Psoas muscle (tissue), 8 donors: ENCODE measurements at places on chromosomes 1 and 21.

GRCh38 chr1:209355415-209355814 lies 228.1 kb upstream of the CAMK1G start:
- no peak overlapping the region for H3K4me3 ChIP-seq
- H3K36me3 ChIP-seq = no peaks in the 10 kb centered on the region
- H3K4me1 ChIP-seq = no peaks in the 10 kb centered on the region
- H3K27me3 ChIP-seq = no peaks in the 10 kb centered on the region
- no peak overlapping the region for H3K27ac ChIP-seq

DNA sequence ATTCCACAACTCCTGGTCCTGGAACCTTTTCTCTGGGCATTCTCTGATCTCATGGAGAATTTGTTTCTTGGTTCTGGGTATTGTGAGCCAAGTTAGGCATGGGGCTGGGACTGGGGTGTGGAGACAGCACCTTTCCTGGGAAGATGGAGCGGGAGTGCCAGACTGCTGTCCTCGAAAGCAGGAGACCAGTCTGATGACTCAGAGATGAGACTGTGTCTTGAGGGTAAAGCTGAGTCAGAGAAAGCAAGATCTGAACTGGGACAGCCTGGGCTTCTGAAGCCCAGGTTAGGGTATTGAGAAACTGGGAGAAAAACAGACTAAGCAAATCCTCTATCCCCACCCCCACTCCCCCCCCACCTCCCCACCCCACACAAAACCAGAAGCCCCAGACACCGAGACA lies 2.2 kb upstream of the KANK4 start:
- H3K36me3 ChIP-seq = no peaks in the 10 kb centered on the region
- H3K27ac ChIP-seq = no peak overlapping the region
- no peak for DNase-seq
- no peak overlapping the region for H3K4me3 ChIP-seq
- H3K4me1 ChIP-seq = no peaks in the 10 kb centered on the region

DNA sequence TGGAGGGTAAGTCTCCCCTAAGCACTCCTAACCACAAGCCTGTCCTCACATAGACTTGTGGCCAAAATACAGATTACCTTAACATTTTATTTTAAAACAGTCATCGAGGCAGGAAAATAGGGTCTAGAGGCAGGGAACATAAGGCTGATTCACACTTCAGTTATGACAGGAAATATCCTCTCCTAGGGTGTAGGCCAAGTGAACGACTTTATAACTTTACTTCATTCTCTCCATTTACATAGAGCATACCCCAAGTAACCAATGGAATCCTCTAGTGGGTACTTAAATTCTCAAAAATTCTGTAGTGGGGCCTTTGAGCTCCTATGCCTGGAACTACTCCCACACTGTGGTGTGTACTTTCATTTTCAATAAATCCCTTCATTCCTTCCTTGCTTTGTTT lies 113.0 kb downstream of the WDR3 start:
- no peaks in the 10 kb centered on the region for H3K27me3 ChIP-seq
- no peak overlapping the region for H3K4me3 ChIP-seq
- no peaks in the 10 kb centered on the region for H3K4me1 ChIP-seq

DNA sequence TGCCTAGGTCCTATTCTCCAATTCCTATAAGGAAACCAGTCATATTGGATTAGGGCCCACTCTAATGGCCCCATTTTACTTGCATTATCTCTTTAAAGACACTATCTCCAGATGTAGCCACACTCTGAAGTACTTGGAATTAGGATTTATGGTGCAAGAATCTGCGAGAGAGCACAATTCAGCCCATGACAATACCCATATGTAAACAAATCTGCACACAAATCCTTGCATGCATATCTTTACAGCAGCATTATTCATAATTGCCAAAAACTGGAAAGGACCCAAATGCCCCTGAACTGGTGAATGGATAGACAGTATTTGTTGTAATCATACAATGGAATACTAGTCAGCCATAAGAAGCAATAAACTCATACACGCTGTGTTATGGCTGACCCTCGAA lies 229.8 kb upstream of the ADAMTS5 start:
- no peaks in the 10 kb centered on the region for H3K4me1 ChIP-seq
- DNase-seq = no peak
- no peak overlapping the region for H3K27ac ChIP-seq
- no peaks in the 10 kb centered on the region for H3K27me3 ChIP-seq

DNA sequence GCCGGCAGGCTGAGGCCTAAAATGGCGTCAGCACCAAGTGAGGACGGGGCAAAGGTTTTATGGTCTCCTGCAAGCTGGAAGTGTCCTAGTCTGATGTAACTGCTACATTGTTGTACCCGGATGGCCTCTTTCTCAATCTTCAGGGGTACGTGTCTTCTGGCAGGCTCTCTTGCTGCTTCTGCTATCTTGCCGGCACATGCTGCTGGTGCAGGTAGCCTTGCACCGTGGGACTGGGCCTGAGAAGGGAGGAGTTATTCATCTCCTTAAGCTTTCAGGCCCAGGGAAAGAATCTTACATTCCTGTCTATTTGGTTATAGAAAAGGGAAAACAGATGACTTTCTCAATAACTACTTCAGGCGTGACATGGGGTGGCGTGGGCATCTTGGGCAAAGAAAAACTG lies 72.2 kb downstream of the ZNF678 start:
- no peak for DNase-seq
- H3K36me3 ChIP-seq = no peaks in the 10 kb centered on the region
- H3K4me3 ChIP-seq = no peak overlapping the region
- no peaks in the 10 kb centered on the region for H3K27me3 ChIP-seq
- H3K27ac ChIP-seq = no peak overlapping the region

GRCh38 chr21:14616380-14617039 lies 70.4 kb upstream of the SAMSN1 start:
- no peaks in the 10 kb centered on the region for H3K27me3 ChIP-seq
- DNase-seq = no peak
- H3K4me3 ChIP-seq = no peak overlapping the region
- no peak overlapping the region for H3K27ac ChIP-seq
- H3K36me3 ChIP-seq = no peaks in the 10 kb centered on the region

DNA sequence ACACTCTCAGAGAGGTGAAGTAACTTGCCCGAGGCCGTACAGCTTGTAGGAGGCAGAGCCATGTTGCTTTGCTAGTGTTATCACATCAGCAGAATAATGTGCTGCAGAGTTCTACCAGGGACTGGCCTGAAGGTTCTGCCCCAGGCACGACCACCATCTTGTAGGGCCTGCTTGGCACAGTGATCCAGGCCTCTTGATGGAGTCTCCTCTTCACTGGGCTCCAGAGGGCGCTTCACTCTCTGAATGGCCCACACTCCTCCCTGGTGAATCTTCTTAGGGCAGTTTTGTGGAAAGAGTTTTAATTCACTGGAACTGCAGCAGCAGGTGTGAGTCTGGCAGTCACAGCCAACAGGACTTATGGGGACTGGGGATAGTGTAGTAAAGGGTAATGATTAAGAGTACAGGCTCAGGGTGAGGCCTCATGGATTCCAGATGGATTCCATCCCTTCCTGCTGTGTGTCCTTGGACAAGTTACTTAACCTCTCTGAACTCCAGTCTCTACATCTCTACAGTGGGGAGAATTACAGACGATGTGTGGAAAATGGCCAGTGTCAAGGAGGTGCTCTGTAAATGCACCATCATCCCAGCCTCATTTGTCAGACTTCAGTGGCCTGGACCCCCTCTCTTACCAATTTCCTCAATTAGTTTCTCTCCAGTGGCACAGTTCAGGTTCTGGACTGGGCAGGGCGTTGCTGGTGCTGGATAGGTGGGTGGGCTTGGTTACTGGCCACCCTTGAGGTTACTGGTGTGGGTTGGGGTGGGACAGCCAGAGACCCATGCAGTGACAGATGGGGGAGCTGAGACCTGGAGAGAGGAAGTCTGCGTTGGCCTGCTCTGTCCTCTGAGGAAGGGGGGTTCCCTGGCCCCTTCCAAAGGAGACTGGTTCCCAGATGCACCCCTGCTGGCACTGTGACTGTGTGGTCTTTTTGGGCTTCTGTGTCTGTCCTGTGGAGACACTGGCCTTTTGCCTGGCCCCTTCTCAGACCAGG lies 45.9 kb upstream of the CSF3R start:
- no peak overlapping the region for H3K27ac ChIP-seq
- H3K4me1 ChIP-seq = no peaks in the 10 kb centered on the region
- H3K36me3 ChIP-seq = no peaks in the 10 kb centered on the region
- H3K4me3 ChIP-seq = no peak overlapping the region
- H3K27me3 ChIP-seq = no peaks in the 10 kb centered on the region

GRCh38 chr1:85762804-85763203 lies 54.6 kb upstream of the ZNHIT6 start:
- no peaks in the 10 kb centered on the region for H3K36me3 ChIP-seq
- DNase-seq = no peak
